ENCODE measurements at places on chromosomes 6 and 20.

- DNase-seq: no peak
Observed at GRCh38 chr20:42255821-42256220, 637.6 kb upstream of the CHD6 start.

DNA sequence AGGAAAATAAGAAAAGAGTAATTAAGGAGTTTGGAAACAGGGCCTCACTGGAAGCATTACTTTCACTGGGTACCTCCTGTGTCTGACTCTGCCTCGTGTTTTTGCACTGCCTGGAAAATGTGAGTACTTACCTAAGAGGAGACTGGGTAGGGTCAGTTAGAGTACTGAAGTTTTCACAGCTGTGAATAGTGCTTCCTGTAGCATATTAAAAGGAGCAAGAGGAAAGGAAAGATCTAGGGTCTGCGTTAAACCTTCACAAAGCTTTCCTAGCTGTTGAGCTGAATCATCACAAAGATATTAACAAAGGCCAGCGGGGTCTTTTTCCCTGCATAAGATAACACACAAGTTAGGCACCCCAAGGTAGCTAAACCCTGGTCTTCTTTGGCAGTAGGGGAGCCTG is 82.3 kb downstream of the MLIP start:
- DNase-seq: no peak

- DNase-seq: no peak
Observed at GRCh38 chr20:58433759-58434158, 44.7 kb downstream of the VAPB start.

DNA sequence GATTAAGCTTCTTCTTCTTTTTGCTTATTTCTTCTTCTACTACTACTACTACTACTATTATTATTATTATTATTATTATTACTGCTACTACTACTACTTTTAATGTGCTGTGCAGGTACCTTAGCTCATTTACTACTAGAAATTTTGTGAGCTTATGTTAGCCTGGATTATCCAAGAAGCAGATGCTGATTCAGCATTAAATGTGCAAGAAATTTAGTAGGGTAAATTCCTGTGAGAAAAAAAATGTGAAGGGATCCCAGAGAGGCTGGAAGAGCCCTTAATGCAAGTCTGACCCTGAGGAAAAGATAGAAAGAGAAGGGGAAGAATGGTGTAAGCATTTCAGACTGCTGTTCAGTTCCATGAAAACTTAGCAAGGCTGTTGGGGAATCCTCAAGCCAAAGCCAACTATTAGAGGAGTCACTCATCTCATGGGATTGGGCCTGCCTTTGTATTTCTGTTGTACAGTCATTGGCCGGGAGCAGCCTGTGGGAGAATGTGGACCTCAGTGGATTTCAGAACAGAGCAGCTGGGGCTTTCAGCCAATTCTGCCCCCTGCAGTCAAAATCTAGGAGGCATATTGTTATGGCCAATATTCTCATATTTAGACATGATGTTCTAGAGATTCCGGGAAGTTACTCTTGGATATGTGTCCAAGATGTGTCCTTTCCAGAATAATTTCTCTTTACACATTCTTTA is 37.2 kb upstream of the TSPYL1 start:
- no peak for DNase-seq

DNA sequence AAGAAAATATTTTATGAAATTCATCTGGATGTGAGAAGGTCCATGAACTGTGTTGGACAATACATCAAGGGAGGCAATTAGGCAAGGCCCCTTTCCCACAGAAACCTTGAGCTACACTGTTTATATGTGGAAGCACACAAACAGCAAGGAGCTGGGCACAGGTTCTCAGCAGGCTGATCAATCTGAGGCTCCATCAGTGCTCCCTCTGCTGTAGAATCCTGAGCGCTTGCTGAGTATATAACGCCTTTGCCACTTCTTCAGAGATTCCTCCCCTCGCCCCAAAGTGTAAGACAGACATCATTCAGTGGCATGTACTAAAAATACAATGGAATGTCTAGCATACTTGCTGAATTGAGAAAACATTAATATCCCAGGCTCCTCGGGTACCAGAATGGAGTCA is 146.9 kb downstream of the PRKN start:
- no peak for DNase-seq

DNA sequence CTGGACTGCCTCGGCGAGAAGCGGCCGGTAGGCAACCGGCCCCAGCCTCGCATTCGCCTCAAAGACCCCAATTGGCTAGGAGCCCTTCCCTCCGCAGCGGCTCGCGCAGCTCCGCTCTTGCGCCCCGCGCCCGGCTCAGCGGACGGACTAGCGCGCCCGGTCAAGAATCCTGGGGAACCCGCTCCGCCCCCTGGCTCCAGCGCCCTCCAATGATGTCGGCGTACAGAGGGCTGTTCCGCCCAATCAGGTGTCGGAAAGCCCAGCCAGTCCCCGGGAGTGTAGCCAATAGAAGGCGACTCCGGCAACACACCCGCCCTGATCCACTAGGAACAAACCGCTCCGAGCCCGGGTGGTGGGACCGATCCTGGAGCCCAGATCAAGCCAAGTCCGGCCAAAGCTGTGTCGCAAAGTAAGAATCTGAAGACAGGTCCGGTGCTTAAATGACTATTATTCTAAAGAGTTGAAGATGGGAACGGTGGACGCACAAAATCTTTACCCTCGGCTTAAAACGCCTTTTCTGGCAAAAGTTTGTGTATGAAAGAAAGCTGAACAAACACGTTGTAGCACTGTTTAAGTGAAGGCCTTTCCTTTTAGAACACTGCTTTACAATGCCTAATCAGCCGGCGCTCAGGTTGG is 132.2 kb downstream of the OGFRL1 start:
- DNase-seq: peak; percentile 11

DNA sequence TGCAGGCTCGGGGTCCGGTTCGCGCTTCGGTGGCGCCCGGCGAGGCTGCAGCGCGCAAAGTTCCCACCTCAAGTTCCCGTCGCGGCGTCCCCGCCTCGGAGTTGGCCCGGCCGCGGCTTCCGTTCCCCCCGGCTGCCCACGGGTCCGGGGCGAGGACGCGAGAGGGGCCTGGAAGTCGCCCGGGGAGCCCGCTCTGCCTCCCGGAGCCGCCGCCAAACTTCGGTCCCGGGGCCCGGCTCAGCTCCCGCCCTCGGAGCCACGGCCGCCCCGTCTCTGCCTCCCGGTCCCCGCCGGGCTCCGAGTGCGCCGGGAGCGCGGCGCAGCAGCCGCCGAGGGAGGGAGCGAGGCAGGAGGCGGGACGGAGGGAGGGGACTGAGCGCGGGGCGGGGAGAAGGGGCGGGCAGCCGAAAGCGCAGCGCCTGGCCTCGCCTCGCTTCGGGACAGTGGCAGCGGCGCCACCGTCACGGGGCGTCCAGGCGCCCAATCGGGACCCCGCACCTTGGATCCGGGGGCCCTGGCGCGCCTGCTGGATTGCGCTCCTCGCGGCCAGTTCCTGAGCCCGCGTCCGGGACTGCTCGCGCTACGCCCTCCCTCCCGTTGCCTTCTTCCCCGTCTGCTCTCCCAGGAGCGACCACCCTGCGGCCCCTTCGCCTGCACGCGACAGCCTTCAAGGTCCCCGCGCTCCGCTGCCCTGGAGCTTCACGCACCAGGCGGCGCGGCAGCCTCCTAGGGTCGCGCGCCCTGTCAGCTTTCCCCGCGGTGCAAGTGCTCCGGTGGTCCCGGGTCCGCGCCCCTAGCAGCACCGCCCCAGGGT is at the start of gene KCNG1:
Gene KCNG1, minus strand, starts transcription at position 305 of the 814 bp plus-strand sequence. CDS start 12,769 bp downstream, outside the sequence.
- peak; percentile 43 for DNase-seq

DNA sequence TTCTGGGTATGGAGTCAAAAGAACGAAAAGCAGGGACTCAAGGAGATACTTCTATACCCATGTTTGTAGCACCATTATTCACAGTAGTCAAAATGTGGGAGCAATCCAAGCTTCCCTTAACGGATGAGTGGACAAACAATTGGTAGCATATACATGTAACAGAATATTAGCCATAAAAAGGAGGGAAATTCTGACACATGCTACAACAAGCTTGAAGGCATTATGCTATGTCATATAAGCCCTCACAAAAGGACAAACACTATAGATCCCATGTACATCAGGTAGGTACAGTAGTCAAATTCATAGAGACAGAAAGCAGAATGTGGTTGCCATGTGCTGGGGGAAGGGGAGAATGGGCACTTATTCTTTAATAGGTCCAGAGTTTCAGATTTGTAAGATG is 37.6 kb downstream of the CDK19 start:
- DNase-seq: no peak

GRCh38 chr20:53296025-53296424 is 297.6 kb downstream of the ZNF217 start:
- no peak for DNase-seq

DNA sequence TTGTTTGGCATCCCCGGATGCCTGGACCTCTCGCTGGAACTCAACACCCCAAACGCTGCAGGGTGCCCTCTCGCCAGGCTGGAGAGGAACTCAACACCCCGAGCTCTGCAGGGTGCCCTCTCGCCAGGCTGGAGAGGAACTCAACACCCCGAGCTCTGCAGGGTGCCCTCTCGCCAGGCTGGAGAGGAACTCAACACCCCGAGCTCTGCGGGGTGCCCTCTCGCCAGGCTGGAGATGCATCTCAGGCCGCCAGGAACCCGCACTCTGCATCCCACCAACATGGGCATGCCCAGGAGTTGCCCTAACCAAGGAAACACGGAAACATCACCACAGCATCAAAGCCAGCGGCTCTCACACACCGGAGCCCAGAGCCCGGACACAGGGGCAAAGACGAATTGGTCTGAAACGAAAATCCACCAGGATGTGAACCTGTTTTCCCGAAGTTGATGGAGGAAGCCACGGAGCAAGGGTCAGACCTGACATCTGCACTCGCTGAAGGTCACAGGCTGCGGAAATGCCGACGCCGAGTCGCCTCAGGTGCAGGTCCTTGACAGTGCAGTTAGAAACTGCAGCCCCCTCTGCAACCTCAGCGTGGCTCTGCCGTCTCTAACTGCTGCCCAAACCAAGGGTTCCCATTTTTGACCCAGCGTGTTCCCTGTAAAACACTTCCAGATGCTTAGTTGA is 37.5 kb downstream of the DLL1 start:
- no peak for DNase-seq

DNA sequence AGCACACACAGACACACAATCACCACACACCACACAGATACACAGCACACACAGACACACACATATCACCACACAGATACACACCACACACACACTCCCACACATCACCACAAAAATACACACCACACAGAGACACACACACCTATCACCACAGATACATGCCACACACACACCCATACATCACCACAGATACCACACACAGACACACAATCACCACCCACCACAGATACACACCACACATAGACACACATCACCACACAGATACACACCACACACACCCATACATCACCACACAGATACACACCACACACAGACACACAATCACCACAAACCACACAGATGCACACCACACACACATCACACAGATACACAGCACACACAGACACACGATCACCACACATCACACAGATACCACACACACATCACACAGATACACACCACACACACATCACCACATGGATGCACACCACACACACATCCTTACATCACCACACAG is 74.0 kb downstream of the GRM4 start:
- no peak for DNase-seq

DNA sequence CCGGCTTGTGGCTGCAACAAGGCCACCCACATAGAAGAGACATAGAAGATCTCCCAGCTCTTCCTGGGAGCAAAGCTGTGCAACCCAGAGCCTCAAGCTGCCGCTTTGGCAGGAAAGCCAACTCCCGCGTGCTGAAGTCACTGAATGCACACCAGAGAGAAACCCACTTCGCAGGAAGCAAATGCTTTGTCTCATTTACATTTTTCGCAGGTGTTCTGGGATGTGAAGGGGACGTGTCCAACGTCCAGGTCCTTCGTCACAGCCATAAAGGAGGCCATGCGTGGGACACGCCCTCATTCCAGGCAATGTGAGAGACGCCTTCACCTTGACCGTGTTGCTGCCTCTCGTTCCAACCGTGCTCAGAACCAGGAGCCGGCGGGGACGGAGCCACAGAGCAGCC is 24.4 kb downstream of the KCNQ2 start:
- no peak for DNase-seq

DNA sequence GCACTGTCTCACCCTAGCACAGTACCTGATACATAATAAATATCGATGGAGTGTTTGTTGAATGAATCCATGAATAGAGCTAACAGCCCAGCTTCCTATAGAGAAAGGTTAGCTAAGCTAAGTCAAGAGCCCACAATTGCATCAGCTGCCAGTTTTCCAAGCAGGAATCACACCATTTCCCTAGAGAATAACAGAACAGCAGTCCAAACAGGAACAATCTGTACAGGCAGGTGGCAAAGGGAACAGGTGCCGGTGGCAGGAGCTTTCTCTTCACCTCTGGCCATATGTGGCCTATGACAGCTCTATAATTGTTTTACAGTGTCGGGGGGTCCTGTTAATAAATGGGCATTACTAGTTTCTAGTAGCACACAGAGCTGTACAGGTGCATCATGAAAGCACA is 38.8 kb downstream of the ISM1 start:
- no peak for DNase-seq

DNA sequence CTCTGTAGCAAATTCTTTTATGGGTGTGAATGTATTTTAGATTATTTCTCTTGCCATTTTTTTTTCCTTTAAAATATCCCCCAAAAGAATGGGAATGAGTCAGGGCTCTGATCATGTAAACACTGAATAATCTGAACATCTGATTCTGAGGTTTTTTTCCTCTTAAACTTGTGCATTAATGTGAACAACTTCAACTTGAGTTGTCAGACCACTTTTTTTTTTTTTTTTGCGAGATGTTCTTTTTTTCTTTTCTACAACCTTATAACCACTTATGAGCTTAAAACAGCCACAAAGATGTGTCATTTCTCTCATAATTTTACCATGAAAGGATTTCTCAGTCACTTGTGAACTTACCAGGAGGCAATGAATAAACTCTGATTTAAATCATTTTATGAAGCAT is 85.3 kb downstream of the TBC1D7 start:
- DNase-seq: no peak

- no peak for DNase-seq
Observed at GRCh38 chr20:52361650-52362049, 170.1 kb upstream of the ZFP64 start.

DNA sequence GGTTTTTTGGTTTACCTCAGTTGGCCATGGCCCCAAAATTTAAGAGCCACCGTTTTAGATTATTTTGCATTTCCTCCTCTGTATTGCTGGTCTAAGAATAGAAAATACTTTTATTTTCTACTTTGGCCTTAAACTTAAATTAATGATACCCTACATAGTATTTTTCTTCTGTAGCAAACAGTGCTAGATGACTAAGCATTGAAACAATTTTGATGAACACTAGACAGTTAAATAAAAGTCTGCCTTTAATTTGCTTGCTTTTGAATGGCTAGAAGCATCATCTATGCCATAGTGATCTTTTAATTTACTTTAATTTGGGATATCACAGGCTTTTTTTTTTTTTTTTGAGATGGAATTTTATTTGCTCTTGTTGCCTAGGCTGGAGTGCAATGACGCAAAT is 106.4 kb downstream of the CD109 start:
- DNase-seq: no peak

All from activated naive CD4-positive, alpha-beta T cell treated with anti-CD3 and anti-CD28 coated beads, Interleukin-2, amount 50 U/mL, for 16 hours (primary cell).